ENCODE measurements at places on chromosomes 5 and 9.

DNA sequence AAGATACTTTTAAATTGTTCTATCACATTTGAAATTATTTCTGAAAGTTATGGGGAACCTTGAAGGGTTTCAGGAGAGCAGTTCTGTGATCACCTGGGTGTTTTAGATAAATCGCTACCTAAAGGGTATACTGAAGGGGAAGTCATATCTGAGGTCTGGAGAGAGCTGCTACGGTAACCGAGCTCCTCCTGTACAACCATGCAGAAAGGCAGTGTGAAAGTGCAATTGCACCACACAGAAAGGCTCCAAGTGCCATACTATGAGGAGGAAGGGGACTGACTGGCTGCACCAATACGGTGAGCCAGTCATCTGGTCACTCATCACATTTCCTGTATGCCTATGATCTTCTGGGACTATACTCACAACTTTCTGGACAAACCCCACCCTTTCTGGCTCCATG lies 241.4 kb upstream of the SLC24A2 start:
- no peak for DNase-seq

DNA sequence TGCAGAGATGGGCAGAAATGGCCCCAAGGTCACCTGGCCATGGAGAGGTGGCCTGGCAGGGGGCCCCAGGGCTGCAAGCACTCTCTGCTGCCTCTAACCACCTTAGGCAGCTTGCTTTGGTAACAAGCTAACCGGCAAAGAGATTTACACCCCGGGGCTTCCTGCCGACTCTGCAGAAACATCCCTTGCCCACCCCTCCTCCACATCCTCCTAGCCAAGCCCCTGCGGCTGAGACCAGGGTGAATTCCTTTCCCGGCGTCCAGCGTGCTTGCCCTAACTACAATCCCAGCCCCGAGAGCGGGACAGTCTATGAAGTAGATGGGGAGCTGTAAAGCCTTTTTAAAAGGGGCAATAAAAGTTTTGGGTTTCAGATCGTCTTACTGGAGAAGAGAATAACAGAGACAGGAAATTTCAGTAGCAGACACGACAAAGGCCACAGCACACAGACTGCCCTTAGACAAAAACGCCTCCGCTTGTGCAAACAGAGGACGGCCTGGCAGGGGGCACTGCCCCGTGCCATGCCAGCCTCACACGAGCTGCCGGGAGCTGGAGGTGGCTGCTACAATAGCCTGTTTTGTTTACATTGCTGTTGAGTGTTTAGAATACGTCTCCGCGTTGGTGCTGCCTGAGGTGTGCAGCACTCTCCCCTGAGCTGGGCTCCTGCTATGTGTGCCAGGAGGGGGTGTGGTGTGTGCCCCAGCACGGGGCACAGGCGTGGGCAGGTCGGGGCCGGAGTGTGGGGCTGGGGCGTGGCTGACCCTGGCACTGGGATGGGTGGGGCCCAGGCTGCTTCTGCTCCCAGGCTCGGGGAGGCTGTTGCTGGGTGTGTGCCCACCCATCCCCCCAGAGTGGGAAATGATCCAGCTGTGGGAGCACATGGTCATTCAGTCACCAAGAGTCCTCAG lies 15.3 kb downstream of the MYMK start:
- DNase-seq: peak; percentile 96

- no peak for DNase-seq
Measured at GRCh38 chr5:57382655-57383054, 100.0 kb downstream of the ACTBL2 start.

DNA sequence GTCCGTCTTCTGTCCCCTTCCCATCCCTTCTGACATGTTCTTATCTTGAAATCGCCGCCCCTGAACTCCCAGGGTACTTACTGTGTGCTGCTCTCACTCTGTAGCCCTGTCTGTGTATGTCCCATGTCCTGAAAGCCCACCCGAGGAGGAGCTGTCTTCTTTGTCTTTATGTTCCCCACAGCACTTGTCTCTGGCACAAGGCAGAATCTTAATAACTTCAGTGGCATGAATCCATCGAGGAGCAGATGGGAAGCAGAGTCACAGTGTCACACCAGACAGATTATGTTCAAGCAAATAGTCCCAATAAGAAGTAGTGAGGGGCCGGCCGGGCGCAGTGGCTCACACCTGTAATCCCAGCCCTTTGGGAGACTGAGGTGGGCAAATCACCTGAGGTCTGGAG lies 29.7 kb upstream of the LTC4S start:
- DNase-seq: no peak

DNA sequence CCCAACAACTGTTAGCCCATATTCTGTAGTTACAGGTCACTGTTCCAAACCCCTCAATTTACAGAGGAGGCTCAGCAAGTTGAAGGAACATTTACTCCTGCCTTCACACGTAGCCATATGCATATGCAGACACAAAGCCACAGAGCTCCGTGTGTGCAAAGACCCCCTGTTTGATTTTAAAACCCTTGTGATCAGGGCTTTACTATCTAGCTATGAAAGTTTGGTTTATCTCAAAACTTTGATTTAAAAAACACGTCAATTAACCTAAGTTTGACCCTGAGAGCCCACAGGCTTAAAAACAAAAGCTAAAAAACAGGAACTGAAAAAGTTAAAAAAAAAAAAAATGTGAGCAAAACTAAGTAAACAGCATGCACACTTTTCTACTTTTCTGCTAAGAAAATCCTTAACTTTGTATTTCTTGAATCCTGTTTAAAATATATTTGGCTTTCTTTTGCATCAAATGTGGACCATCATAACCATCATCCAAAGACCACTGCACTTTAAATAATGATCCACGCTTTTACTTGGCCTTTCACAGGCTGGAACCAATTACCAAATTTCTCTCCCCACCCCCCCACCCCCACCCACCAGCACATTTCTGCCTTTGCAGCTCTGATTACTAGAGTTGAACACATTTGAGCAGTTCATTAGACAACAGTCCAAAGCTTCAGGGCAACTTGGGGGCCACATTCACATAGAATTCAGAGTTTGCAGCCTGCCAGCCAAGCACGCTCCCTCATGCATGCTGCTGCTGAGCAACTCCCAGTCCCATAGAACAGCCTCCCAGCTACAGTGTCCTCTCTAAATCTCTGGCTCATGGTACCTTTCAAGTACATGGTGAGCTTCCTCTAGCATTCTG lies 128.8 kb upstream of the MAP3K1 start:
- no peak for DNase-seq

DNA sequence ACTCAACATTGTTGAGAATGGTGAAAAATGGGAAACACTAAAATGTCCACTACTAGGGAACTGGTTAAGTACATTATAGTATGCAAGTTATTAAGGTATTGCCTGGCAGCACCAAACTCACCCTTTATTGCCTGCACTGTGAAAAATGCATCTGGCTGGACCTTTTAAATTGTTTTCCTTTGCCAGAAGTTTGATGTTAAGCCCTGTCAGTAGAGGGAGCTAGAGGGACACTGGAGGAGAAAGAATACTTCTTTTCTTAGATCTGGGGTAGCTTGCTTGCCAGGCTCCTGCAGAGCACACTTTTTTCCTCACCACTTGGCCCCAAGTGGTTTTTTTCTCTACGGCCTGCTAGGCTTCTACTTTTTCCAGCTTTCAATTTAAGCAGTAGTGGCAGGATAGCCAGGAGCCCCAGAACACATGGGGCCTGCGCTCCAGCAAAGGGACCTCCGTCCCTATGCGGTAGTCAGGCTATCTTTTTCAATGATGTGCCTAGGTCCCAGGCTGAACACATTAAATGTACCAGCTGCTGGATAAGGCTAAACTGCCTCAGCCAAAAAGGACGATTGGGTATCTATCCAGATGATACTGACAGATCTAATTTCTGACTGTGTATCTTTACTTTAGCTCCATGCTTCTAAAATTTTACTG lies 8.0 kb upstream of the HABP4 start:
- DNase-seq: no peak

GRCh38 chr9:80400624-80401230 lies 829.0 kb downstream of the TLE4 start:
- DNase-seq: no peak

DNA sequence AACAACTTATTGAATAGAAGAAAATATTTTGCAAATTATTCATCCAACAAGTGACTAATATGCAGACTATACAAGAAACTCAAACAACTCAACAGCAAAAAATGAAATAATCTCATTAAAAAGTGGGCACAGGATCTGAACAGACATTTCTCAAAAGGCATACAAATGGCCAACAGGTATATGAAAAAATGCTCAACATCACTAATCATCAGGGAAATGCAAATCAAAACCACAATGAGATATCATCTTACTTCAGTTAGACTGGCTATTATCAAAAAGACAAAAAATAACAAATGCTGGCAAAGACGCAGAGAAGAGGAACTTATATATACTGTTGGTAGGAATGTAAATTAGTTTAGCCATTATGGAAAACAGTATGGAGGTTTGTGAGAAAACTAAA lies 1.8 kb upstream of the AMACR start:
- no peak for DNase-seq

- DNase-seq: no peak
Measured at GRCh38 chr5:65475336-65475735, 6.4 kb downstream of the ADAMTS6 start.

DNA sequence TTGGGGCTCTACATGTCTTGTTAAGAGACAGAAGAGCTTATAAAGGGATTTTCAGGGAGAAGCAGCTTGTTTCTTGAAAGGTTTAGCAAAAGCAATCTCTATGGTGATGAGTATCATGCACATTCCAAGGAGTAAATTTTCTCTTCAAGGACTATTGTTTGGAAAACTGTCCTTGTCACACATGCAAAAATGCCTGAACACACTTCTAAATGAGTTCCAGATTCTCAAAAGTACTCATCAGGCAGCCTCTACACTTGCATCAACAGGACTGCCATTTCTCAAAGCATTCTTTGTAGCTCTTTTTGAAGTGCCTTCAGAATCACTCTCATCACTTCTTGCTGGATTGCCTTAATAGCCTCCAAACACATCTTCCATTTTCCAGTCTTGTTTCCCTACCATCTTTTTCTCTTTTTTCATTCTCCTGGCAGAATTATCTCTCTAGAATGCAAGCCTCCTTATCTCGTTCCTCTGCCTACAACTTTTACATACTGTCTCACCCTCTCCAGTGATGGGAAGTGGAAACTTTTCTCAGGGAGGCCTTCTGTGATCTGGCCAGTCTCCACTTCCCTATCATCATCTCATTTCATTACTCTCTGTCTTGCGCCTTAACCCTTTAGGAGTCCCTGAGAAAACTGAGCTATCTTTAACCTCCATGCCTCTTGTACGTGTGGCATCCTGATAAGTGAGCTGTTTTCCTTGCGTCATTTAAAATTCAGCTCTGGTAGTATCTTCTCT lies 631.5 kb upstream of the TLE4 start:
- DNase-seq: no peak

DNA sequence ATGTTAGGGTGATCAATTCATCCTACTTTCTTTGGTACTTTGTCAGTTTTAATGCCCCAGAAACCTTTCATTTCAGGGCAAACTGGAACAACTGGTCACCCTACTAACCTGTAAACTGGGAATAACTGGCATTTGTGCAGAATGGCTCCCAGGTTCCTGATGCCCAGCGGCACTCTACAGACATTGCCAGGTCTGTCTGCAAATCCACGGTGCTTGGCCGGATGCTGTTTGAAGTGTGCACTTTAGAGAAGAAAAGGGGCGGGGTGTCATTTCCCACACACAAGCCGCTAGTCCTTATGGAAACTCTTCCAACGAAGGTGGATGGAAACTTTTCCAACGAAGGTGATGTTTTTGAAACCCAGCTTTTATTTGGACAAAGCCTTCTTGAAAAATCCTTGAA lies 49.9 kb upstream of the OTULINL start:
- DNase-seq: no peak

- DNase-seq: no peak
Measured at GRCh38 chr5:168179192-168179593, 112.3 kb upstream of the WWC1 start.

- no peak for DNase-seq
Measured at GRCh38 chr9:131500377-131500776, 2.3 kb upstream of the POMT1 start.

DNA sequence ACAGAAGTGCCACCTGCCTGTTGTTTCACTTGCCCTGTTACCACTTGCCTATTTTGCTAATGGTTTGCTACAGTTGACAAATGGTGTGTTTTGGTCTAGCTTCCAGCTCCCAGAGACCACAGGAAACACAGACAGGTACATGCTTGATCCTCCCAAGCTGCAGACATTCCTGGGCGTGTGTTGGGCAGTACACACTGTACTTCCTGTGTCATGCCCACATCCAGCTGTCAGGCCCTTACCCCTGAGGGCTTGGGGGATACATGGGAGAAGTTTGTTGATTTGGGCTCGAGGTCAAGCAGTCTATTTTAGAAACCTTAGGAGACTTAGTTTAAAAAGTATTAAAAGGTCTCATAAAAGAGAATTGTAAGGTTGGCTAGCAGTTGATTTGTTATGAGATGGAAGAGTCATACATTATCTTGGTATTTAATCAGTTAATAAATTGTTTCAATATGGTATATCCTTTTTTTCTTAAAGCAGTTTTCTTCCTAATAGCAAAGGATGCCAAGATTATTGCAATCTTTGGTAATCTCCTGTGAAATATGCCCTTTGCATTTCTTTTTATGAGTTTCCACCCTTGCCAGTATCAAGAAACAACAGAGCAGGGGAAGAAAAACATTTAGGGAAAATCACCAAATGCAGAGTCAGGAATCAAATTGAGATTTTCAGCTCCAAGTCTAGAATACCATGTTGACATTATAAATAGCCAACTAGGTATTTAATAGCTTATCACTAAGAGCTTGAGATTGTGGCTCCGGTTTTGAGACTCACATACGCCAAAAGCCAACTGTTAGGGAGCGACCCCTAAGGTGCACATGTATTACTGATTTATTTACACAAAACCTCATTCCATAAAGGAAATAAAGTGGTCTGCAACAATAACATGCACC lies 52.3 kb upstream of the CD180 start:
- peak; percentile 61 for DNase-seq

GRCh38 chr9:78118742-78119473 lies 87.3 kb upstream of the GNAQ start:
- no peak for DNase-seq

GRCh38 chr5:51376509-51376908 lies 6.7 kb upstream of the ISL1 start:
- peak; percentile 62 for DNase-seq

- no peak for DNase-seq
Measured at GRCh38 chr5:81965524-81965923, 6.3 kb upstream of the ATG10 start.

DNA sequence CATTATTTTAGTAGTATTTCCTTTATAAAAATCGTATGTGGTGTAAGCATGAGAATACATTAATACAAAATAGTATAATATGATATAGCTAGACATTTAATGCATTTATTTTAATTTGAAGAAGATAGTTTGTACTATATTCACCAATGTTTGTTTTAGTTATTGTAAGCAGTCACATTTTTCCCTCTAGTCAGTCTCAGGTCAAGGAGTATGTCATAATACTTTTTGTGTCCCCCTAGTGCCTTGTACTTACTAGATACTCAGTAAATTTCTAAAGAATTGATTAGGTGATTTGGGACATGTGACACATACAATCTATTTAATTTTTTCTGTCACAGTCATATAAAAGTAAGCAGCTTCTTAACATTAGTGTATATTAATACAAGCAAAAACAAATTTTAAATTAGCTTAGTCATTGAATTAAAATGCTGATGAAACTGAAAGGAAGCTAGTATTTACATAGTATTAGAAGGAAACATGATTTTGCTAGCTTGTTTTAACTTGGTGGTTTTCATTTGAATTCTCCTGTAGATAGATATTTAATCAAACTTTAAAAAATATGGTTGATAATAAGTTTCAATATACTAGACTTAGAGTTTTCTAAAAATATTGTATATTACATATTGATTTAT lies 242.2 kb downstream of the FER start:
- no peak for DNase-seq

Data from islet precursor cell (in vitro differentiated cells).